ENCODE measurements at places on chromosomes 11 and 22.

GRCh38 chr11:133096981-133097380 lies 435.3 kb downstream of the OPCML start:
- DNase-seq: no peak

DNA sequence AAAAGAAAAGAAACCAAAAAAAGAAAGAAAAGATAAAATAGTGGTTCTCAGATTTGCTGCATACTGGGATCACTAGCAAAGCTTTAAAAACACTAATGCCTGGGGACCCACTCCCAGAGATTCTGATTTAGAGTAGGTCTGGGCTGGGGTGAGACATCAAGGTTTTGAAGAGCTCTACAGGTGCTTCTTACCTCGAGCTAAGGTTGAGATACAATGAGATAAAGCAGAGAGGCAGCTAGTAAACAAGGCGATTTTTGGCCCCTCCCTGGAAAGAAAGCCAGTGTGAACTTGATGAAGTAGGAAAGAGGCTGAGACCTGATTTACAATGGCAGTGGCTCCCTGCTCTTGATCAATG lies 327.6 kb upstream of the CCDC90B start:
- DNase-seq: no peak

GRCh38 chr11:103594283-103594682 lies 442.2 kb upstream of the DDI1 start:
- no peak for DNase-seq

GRCh38 chr11:122293296-122294023 lies 177.4 kb upstream of the BLID start:
- peak; percentile 27 for DNase-seq

DNA sequence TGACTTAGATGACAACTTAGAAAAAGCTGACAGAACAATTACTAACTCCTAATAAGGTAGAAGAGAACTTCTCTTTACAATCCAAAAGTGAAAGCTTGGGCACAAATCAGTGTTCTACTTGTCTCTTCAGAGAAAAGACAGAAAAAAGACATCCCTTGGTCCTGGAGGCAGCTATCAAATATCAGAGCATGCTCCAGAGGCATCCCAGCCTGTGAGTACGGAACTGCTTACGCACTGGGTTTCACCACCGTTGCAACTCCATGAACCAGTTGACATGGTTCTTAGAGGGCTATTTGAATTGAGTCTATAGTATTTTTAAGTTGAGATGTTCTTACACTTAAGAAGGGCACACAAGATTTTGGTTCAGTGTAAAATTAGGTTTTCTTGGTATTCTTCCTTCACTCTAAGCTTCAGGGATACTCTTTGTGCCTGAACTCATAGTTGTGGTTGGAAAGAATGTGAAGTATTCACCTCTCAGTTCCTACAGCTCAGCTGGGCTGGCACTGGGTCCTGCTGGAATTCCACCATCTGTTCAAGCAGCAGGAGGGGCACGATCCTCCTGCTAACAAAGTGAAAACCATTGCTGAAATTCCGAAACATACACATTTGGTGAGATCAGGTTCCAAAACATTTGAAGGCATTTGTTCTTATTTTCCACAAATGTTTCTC lies 6.3 kb downstream of the AKIP1 start:
- DNase-seq: no peak

GRCh38 chr11:94595076-94595475 lies 27.9 kb downstream of the PIWIL4 start:
- DNase-seq: no peak

DNA sequence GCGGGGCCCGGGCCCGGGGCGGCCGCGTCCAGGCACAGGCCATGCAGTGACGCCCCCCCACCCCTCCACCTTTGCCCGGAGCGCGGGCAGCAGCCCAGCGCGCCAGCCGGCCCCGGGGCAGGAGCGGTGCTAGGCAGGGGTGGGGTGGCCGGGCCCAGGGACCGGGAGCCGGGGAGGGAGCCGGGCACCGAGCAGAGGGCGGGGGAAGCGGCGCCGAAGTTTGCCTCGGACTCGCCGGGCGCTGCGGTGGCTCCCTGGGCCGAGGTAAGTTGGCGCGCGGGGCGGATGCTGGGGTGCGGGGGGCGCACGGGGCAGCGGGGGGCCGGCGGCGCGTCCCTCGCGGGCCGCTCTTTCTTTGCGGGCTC lies 332 bp downstream of the TEAD1 start:
- DNase-seq: no peak

- peak; percentile 55 for DNase-seq
Measured at GRCh38 chr11:108788565-108789199, 123.8 kb downstream of the DDX10 start.

GRCh38 chr11:13127161-13127560 lies 118.0 kb downstream of the RASSF10 start:
- DNase-seq: no peak

DNA sequence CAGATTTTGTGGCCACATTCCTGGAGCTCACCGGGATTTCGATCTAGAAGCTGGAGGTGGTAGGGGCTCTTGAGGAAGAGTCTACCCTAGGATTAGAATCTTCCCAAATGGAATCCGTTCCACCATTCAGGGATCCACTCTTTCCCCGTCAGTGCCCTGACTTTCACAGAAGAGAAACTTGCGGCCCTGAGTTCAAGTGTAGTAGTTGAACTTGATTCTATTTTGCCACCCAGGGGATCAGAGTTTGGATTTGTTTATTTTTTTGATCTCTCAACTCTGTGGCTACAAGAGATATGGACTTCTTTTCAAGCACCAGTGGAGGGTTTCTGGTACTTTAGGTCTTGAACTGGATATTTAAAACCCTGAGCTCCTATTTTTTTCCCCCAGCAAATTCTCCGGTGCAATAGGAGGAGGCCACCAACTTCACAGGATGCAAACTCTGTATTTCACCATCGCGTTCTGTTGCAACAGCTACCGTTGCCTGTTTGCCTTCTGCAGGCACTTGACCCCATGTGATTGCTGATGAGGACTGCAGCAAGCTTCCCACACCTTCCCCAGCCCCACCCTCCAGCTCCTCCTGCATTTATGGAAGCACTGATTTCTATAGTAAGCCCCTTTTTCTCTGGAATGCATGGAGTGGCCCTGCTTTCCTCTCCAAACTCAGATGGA lies 14.8 kb upstream of the MRGPRF start:
- peak; percentile 42 for DNase-seq

- peak; percentile 80 for DNase-seq
Measured at GRCh38 chr11:46489656-46490560, 98.3 kb upstream of the CHRM4 start.

DNA sequence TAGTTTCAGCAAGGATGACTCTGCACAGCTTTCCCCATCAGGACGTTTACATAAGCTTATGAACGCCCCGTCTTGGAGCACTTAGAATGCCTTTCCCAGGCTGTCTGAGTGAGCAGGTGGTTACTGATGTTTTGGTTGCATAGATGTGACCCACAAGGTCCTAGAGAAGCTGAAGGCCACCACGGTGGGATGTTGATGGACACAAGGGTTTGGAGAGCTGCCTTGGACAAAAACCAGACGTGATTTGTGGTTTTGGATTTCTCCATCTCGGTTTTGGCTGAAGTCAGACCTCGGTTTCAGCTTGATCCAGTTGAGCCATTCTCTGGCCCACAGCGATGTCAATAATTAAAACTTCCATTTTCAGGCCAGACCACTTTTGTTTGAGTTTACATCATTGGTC lies 151.9 kb downstream of the LDLRAD3 start:
- no peak for DNase-seq

GRCh38 chr22:36467946-36468345 lies 13.5 kb downstream of the TXN2 start:
- DNase-seq: peak; percentile 84

DNA sequence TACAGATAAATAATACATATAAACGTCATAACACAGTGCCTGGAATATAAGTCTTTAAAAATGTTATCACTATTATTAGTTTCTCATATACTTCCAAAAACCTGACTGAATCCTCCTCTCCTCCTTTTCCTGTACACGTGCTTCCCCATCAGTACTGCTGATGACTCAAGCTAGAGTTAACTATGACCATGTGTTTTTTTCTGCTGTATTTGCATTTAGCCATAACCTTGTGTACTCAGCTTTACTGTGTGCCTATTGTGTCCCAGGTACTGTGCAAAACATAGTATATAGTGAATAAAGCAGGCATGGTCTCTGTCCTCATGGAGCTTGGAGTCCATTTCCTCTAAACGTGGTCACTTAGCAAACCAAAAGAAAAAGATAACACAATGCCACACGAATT lies 56.5 kb upstream of the ARHGAP32 start:
- DNase-seq: no peak

DNA sequence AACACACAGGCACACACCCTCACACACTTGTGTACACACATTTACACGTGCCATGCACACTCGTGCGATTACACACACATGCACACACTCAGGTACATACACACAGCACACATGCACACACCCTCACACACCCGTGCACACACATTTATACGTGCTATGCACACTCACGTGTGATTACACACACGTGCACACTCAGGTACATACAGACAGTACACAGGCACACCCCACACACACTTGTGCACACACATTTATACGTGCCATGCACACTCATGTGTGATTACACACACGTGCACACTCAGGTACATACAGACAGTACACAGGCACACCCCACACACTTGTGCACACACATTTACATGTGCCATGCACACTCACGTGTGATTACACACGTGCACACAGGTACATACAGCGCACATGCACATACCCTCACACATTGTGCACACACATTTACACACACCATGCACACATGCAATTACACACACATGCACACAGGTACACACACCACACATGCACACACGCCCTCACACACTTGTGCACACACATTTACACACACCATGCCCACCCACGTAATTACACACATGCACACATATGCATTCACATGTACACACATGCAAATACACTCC lies 4.6 kb downstream of the IFITM10 start:
- no peak for DNase-seq

GRCh38 chr11:72772059-72772458 lies 19.9 kb upstream of the ARAP1 start:
- DNase-seq: no peak

- peak; percentile 54 for DNase-seq
Measured at GRCh38 chr11:47714554-47715081, 551 bp downstream of the AGBL2 start.

- peak; percentile 93 for DNase-seq
Measured at GRCh38 chr22:41699264-41700107, at the start of gene MEI1. Gene MEI1 (plus strand): TSS chr22:41699503. CDS start chr22:41699539, 36 bp downstream.

DNA sequence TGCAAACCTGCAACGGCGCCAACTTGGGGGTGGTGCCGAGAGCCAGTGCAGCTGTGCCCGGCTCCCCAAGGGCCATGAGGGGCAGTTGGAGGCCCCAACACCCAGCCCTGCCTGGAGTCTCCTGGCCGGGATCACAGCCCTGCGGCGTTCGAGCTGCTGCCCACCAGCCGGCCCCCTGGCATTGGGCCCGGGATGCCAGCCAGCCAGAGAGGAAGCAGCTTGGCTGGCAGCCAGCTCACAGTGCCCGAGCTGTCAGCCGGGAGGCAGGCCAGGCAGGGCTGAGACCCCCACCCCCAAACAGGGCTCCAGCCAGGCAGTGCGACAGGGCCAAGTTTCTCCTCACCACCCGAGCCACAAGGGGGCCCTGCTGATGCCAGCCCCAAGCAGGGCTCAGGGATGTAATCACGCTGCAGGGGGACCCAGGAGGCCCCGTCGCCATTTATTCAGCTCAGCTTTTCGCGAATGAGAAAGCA lies 26.0 kb upstream of the TCF20 start:
- DNase-seq: peak; percentile 49

DNA sequence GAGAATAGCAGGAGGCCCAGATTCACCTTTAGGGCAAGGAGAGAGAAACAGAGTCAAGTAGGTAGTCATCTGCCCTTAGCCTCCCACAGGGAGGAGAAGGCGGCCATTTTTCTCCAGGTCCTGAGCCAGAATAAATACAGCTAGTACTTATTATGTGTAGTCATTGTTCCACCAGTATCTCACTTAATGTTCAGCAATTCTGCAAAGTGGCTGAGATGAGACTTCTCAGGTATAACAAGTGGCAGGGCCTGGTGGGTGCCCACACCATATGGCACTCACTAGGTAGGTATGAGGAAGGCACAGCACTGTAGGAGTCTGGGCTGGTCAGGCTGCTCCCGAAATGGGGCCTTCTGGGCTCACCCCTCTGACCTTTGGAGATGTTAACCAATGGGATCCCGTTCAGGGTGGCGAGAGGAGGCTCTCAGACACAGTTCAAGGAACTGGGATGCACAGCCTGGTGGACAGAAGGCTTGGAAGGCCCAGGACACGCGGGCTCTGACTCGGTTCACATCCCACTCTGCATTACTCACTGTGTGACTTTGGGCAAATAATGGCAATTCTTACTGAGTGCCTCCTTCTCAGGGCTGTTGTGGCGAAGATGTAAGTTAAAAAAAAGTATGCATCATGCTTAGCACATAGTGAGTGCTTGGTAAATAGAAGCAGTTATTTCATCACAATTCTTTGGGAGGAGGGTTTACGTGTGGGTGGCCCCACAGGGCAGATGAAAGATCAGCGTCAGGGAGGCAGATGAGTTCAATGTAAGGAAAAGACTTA lies 25.1 kb downstream of the RTN4RL2 start:
- DNase-seq: peak; percentile 68

- no peak for DNase-seq
Measured at GRCh38 chr11:133984828-133985227, 28.1 kb upstream of the IGSF9B start.

DNA sequence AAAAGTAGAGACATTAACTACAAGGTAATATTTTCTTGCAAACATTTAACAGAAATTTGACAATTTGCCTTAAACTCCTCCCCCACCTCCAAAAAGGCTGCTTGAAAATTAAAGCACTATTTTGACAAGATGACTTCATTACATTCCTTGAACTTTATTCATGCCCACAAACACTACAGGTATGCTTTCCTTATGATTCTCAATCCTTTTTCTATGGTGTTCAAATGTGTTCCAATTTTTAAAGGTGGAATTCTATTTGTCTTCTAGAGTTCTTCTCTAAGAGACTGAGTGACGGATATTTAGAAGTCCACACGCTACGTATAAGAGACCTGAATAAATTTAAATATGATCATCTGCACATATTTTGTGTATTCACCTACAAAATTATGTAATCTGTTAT lies 69.4 kb downstream of the MRTFA start:
- no peak for DNase-seq

DNA sequence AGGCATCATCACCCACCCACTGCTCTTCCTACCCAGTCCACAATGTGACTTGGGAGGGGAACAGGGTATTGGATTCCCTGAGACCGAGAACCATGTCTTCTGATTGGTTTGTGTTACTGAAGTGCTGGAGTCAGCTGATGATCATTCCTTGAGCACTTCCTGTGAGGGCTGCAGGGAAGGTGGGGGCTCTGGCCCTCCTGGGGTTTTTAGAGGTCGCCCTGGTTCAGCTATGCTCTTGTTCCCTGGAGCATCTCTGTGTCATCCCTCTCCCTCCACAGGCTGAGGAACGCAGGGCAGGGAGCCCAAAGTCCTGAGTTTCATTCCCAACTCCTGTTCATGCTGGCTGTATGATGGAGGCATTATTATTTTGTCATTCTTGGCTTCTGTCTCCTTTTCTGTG lies 6.7 kb downstream of the ZC3H7B start:
- no peak for DNase-seq

Data from hematopoietic multipotent progenitor cell treated with erythropoietin and hydrocortisone succinate and interleukin-3 and kit ligand, for 6 days (in vitro differentiated cells).